Femur (tissue), 1 donor: ENCODE measurements at places on chromosomes 12 and 14.

- no peak for DNase-seq
Observed at GRCh38 chr14:75987201-75987970, 1.8 kb downstream of the IFT43 start.

- DNase-seq = peak; percentile 70
Observed at GRCh38 chr14:25048170-25049016, 1.6 kb downstream of the STXBP6 start.

DNA sequence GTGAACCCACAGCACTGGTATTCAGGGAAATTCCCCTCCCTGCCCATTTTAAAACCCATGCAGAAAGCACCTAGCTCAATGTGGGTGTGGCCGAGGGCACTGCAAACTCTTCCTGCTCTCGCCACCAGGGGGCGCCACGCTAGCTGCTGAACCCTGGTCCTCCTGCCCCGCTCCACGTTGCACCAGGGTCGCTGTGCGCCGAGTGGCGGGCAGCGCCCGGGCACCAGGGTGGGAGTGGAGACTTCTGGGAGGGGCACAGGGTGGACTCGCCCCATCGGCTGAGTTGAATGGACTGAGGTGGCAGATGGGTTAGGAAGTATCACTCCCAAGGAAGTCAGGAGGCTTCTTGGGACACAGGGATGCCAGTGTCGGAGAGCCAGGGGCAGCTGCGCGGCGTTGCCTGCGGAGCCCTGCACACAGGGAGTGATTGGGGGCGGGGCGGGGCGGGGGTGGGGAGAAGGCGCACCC lies 48.1 kb upstream of the BCL11B start:
- peak; percentile 40 for DNase-seq

DNA sequence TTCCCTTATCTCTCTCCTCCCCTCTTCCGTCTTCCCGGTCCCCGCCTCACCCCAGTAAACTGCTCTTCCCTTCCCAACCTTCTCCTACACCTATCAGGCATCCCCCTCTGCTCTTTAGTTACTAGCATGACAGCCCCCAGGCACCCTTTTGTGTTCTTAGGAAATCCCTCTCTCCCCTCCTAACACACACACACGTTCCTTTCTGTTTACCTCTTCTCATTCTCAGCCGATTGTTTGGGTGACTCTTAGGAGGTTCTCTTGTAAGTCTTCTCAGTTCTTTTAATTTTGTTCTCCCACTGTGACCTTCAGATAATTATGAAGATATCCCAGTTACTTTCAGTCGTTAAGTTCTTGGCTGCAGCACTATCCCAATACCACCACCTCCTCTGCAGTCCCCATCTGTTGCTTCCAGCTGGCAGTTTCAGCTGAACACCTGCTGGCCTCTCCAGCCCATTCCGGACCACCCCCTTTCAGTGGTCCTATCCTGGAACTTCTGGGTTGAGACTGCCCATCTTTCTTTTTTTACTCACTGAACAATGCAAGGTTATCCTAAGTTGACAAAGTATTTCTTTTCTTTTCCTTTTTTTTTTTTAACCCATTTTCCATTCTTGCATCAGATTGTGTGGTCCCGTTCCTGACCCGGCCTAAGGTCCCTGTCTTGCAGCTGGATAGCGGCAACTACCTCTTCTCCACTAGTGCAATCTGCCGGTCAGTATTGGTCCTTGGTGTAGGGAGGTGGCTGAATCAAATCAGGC lies 711 bp downstream of the MARS1 start:
- DNase-seq = no peak

- DNase-seq = no peak
Observed at GRCh38 chr12:27898022-27898421, 74.5 kb downstream of the PTHLH start.

GRCh38 chr12:117100851-117101673 lies 1.8 kb upstream of the TESC start:
- DNase-seq = no peak

DNA sequence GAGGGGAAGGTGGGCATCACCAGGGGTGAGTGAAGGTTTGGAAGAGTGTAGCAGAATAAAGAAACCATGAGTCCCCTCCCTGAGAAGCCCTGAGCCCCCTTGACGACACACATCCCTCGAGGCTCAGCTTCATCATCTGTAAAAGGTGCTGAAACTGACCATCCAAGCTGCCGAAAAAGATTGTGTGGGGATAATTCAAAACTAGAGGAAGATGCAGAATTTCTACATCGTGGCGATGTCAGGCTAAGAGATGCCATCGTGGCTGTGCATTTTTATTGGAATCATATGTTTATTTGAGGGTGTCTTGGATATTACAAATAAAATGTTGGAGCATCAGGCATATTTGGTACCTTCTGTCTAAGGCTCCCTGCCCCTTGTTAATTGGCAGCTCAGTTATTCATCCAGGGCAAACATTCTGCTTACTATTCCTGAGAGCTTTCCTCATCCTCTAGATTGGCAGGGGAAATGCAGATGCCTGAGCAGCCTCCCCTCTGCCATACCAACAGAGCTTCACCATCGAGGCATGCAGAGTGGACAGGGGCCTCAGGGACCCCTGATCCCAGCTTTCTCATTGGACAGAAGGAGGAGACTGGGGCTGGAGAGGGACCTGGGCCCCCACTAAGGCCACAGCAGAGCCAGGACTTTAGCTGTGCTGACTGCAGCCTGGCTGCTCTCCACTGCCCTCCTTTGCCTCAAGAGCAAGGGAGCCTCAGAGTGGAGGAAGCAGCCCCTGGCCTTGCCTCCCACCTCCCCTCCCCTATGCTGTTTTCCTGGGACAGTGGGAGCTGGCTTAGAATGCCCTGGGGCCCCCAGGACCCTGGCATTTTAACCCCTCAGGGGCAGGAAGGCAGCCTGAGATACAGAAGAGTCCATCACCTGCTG lies 7.0 kb downstream of the SERPINA1 start:
- no peak for DNase-seq

DNA sequence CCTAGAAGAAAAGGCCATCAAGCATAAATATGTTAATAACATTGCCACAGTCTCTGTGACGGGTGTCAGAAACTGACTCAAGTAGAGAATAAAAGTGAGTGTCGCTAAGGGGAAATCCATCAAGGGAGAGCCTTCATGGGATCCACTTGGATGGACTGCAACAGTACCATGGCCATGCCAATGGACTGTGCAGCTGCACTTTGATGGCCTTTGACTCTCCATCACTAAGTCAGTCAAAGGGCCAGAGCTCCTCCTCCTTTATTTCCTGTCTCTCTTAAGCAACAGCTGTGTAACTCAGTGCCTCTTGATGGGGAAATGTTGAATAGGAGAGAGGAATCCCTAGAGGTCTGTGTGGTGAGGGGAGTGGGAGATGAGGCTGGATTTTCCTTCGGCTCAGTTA lies 335.2 kb downstream of the BMP4 start:
- DNase-seq = no peak
